H1 (cell line): ENCODE measurements at places on chromosomes 11 and 22. TPM values are rescaled to one million over a fixed set of nuclear protein-coding genes. Genes with fewer than 3 reads are reported as not detected.
A peak's percentile ranks its signal among the peaks of the same experiment; 100 is the strongest.

GRCh38 chr11:130379276-130379675 is 49.1 kb downstream of the ADAMTS8 start:
- DNase-seq: no peak

- DNase-seq: peak; percentile 17
Measured at GRCh38 chr11:102309621-102310541, 7.4 kb upstream of the BIRC3 start.

- no peak for DNase-seq
Measured at GRCh38 chr11:110032259-110032658, 60.9 kb upstream of the ZC3H12C start.

DNA sequence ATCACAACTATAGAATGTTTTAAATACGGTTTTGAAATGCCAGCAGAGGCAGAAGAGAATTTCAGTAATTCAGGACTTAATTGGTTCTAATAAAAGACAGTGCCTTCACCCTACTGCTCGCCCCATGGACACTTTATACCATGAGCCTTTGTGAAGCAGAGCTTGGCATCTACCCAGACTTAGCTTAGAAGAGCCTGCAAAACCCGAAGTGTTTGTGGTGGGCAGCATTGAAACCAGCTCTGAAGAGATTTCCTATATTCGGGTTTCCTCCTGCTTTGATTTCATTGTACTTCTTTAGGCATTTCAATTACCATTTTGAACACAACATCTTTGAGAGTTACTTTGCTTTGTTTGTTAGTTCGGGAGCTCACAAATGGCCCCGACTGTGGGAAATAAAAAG is 185.1 kb upstream of the MTNR1B start:
- no peak for DNase-seq

DNA sequence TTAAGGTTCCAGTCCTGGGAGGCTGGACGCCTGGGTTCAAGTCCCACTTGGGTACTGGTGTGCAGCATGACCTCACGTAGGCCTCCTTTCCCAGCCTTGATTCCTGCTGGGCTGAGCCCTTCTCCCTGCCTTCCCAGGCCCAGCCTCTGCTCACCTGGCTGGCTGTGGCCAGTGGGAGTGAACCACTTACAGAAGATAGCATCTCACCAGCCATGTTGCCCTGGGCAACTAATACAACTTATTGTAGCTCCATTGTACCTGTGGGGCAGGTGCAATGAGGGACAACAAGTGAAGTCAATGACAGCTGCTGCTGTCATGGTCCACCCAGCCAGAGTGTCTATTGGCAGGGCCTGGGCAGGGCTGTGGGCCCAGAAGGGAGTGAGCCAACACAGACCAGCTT is 48.4 kb upstream of the MPEG1 start:
- DNase-seq: no peak

GRCh38 chr22:19061471-19062138 is 60.6 kb downstream of the DGCR2 start:
- no peak for DNase-seq

- peak; percentile 86 for DNase-seq
Measured at GRCh38 chr11:720642-721246, 14.7 kb downstream of the EPS8L2 start.

- peak; percentile 42 for DNase-seq
Measured at GRCh38 chr11:45108070-45109064, 38.1 kb upstream of the PRDM11 start.

GRCh38 chr22:37105990-37106389 is 3.5 kb downstream of the TMPRSS6 start:
- DNase-seq: no peak

DNA sequence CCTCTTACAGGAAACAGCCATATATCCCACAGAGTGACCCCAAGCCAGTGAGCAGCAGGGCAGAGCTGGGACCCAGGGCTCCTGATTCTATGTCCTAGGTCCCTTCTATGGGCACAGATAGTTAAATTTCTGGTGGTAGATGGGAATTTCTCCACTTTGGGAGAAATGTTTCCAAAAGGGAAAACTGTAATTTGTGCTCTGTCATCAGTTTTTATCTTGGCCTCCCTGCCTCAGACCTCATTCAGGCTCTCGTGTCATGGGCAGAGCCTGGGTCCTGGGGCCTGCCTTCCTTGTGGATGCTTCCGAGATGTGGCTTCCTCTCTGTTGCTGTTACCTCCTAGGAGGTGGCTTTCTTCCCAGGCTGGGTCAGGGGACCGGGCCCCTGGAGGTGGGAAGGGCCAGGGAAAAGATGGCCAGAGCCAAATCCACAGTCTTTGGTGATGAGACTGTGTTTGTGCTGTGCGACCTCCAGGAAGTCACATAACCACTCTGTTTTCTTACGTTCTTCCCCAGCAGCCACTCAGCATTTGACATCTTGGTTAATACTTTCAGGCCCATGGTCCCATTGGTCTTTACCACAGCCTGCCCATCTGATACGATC is 8.6 kb downstream of the LRRC32 start:
- DNase-seq: no peak

- peak; percentile 17 for DNase-seq
Measured at GRCh38 chr11:85889676-85890579, 34.7 kb downstream of the CCDC83 start.

- DNase-seq: no peak
Measured at GRCh38 chr22:46073683-46074504, 76.4 kb upstream of the PPARA start.

Gene FXYD6
- total RNA-seq: 44.6 and 50.0 TPM in 2 replicates

GRCh38 chr22:23242473-23243001 is 62.2 kb downstream of the BCR start:
- DNase-seq: peak; percentile 85

Gene F2
- total RNA-seq: not detected in 2 replicates

Gene VSIG10L2
- not detected in 2 replicates for total RNA-seq

- DNase-seq: no peak
Measured at GRCh38 chr11:111193924-111194490, 51.5 kb upstream of the POU2AF2 start.

Gene FDXACB1
- 2.3 and 2.4 TPM in 2 replicates for total RNA-seq

Gene SHISAL1
- 5.4 and 5.8 TPM in 2 replicates for total RNA-seq

Gene MPZL3
- total RNA-seq: 3.3 and 3.9 TPM in 2 replicates

DNA sequence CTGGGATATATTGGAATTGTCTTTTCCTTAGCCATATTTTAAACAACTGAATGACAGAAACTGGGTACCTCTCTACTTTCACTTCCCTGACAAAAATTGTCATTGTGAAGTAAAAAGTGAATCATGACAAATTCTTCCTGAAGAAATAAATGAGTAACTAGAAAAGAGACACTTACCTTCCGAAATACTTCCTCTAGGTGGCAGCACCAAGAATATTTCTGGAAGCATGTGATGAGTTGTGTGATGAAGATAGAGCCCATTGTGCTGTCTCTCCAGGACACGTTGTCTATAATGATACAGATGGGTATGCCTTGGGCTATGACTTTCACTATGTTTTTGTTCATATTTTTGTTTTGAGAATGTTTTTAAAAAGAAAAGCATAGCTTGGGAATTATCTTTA is 21.5 kb downstream of the CASP4 start:
- no peak for DNase-seq

DNA sequence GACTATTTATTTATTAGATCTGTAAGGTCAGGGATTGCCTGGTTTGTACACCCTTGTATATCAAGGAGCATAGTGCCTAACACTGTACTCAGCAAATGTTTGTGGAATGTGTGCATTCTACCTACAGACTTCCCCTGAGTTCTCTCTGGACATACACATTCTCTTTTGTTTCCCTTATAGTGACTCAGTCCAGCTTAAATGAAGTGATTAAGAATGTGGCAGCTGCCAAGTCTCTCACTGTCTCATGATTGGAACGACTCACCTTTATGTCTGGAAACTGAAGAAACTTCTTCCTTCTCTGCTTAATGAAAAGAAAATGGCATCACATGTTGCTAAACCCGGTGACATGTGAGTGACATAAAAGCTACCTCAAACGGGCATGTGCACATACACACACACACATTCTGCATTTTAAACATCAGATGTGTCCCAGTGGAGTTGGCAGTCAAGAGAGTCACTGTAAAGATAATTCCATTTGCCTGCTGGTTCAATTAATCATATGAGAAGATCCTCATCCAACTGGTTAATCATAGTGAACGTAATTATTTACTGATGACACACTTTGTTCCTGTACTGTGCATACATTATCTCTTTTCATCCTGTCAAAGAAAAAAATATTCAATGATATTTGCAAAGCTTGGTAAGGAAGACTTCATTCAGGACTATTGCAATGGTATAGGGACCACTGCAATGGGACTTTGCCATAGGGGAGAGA is 42.8 kb downstream of the GLYAT start:
- DNase-seq: no peak

Gene FIBIN
- 0.42 and 0.45 TPM in 2 replicates for total RNA-seq

GRCh38 chr11:68504432-68505066 is 44.0 kb downstream of the PPP6R3 start:
- no peak for DNase-seq

DNA sequence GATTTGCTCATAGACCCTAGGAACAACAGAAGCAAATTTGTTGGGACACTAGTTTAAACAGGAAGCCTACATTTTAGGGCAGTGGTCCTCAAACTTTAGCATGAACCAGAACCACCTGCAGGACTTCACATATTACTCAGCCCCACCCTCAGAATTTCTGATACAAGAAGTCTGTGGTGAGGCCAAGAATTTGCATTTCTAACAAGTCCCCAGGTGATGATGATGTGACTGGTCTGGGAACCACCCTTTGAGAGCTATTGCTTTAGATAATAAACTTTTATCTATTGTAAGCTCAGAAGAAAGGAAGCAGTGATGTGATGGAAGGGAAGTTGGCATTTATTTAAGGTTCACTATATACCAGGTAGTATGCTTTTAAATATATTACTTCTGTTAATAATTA is 194.0 kb downstream of the FAM181B start:
- DNase-seq: no peak

Gene MYRF
- total RNA-seq: 6.0 TPM in 2 replicates

GRCh38 chr11:16945671-16946469 is 68.3 kb downstream of the PLEKHA7 start:
- peak; percentile 69 for DNase-seq

DNA sequence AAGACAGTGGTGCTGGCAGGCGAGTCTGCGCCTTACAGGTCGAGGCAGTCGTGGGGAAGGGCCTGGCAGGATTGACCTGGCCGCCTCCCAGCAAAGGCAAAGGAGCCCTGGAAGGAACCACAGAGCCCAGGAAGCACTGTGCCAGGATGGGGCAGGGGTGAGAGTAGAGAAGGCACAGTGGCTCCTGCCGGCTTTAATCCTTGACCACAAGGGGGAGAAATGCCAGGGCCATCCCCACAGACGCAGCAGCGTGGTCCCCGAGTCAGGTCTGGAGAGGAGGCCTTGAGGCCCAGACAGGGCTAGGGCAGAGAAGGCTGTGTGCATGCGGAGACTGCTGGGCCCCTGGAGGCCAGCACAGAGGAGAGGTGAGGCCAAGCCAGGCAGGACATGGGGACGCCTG is 9.9 kb upstream of the NDUFS8 start:
- DNase-seq: peak; percentile 71

DNA sequence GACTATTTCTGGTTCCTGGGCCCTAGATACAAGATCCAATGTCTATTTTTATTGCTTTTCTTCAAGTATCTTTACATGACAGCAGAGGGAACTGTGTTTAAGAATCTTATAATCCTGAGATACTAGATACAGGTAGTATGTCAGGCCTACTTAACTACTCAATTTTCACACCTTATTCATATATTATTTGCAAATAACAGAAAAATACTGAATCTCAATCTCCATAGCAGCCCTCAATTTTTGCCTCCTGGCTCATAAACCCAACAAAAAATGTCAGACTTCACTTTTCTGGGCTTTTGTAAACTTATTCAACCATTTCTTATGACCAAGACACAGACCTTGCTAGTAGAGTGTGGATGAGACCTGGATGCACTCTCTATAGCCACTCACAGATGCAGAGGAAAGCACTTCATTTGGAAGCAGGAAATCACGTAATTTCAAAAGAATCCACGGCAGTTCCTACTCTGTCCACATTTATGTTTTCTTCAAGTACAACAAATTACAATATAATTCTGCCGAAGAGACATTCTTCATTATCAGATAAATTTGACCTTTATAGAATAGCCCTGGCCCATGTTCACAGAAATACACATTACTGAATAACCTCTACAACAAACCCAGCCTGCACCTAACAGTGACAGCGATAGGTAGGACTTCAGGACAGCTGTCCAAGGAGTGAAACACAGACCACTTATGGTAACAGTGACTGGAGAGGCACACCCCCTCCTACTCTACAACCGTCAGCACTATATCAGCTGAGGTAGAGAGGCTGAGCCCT is 62.0 kb upstream of the YPEL1 start:
- DNase-seq: no peak

Gene CLDN5
- 0.69 and 1.6 TPM in 2 replicates for total RNA-seq

DNA sequence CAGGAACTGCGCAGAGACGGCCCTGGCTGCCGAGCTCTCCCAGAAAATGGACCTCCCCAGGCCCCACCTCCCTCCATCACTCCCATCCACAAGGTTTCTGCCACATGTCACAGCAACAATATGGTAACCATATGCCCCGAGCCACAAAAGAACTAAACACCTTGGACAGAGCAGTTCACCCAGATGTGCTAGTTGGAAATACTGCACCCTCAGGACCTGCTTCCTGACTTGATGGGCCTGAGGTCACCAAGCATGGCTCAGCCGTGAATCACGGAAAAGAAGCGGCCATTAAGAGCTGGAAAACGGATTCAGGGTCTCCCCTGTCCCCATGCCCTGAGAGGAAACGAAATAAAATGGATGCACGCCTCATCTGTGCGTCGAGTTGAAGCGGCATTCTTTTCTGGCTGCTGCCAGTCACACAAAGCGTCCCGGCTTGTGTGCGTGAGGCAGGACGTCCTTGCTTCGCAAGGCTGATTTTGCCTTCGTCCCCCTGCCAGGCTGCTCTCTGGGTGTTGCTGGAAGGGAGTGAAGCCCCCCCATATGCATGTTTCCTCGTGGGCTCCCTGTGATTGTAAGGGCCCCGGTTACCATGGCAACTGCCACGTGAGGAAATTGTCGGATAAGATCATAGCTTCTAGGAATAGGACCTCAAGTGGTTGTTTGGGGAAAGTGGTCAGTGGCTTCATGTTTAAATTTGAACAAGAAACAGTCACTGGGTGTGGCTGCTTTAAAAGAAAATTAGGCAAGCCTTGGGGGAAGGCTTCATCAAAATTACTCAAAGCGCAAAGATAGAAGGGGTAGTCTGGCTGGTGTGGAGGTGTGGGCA is 51.7 kb downstream of the FLI1 start:
- DNase-seq: no peak

Gene WNT7B
- 0.13 and 0.24 TPM in 2 replicates for total RNA-seq

Gene CNTN5
- total RNA-seq: 0.25 TPM in 1 of 2 replicates, not detected in the other

DNA sequence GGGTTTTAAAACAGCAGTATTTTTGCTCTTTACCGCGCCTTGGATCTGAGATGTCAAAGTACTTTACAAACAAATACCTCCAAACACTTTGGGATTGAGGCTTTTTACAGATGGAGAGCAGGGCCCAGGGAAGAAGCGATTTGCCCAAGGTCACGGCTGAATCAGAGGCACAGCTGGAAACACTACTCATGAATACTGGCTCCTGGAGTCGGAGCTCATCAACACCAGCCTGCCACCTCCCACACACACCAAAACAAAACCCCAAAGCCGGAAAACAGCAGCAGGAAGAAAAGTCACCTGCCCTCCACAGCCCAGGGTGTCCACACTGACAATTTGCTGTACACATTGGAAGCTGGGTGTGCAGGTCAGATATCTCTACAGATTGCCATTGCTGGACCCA is 339.4 kb downstream of the CADM1 start:
- DNase-seq: no peak

Gene SAA4
- not detected in 2 replicates for total RNA-seq

Gene GDPD4
- not detected in 2 replicates for total RNA-seq
